Activated B cell treated with CpG ODN at 0.5 μM for 24 hours (primary cell): ENCODE measurements at places on chromosomes 2 and 18.

GRCh38 chr2:516944-517343 lies 160.3 kb downstream of the TMEM18 start:
- DNase-seq = no peak

DNA sequence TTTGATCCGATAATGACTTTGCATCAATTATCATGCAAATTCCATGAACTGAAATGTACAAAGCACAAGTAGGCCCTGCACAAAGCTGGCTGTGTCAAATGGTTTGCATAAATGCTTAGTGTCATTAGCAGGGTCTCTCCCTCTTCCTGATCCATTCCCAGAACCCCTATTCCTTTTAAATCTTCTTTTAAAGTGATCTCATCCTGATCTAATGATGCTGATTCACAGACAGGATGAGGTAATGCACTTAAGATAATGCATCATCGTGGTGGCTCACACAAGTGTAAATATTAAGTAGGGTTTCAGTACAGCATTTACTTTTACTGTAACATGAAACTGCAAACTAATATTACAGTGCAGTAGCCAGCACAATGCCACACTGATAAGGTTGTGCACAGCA lies 304.8 kb upstream of the SOX11 start:
- no peak for DNase-seq

DNA sequence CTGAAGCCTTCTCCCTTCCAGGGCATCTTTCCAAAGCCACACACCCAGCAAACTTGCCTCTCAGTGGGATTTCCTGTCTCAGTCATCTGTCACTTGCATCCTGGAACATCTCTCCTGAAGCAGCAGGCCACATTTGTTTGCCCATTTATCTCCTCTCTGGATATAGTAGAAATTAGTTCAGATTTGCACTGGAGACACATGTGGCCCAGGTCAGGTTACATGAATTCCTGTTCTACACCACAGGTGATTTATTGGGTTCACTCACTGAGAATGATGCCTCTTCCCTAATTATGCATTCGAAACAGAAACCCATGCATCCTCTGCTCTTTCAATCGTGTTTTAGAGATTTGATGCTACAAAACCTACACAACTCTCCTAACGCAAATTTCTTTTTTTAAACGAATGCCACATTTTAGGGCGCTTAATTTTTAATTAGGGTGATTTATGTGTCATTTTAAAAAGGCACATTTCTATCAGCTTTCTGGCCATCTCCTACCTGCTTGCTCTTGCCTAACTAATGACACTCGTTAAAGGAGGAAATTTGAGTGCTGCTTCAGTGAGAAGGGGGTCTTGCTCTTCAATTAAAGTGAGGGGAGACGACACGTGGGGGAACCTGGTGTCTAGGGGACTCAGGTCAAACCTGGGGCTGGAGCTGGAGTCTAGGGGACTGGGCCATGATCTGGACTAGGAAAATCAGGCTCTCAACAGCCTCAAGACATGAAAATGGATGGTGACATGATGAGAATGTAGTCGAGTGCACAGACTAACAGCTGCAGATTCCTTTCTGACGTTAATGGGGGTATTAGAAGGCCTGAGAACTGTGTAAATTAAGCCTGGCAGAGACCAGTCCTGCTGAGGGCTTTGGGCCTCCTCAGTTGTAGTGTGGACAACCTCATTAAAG lies 221.4 kb downstream of the CLIP4 start:
- no peak for DNase-seq

- no peak for DNase-seq
Observed at GRCh38 chr2:240739797-240740196, 48.1 kb downstream of the AQP12A start.

GRCh38 chr2:195411219-195411687 lies 245.8 kb upstream of the SLC39A10 start:
- no peak for DNase-seq

GRCh38 chr2:187093771-187094412 lies 244.9 kb upstream of the ZSWIM2 start:
- DNase-seq = no peak

- DNase-seq = no peak
Observed at GRCh38 chr18:32612651-32613050, 142.0 kb upstream of the GAREM1 start.

DNA sequence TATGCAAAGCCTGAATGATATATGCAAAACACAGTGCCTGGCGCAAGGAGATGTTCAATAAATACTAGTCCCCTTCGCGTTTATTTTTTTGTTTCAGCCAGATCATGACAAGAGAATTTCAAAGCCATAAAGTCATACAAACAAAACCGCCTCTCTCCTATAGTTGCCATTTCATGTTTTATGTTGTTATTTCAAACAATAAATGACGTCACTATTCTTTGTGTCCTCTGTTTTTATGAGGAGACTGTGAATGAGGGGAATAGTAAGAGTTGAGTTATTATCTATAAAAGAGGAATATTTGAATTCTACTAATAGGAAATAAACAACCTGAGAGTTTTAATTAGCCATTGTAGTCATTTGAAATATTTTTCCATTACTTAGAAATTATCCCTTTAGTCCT lies 464.5 kb downstream of the THSD7B start:
- no peak for DNase-seq

GRCh38 chr2:95185197-95185596 lies 19.6 kb downstream of the ZNF2 start:
- no peak for DNase-seq

DNA sequence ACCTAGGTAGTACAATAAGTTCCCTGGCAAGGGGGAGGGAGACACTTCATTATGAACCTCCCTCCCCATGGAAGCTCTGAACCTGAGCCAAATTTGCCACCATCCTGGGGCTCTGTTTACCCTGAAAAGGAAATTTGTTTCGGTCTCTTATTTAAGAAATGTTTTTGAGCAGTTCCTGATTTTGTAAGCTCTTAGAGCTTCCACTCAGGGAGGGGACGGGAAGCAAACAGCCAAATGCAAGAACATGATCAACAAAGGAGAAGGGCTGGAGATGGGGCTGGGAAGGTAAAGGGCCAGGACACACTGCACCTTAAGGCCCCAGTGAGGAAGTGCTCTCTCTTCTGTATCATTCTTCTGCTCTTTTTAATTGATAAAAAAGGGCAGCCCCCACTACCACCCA lies 117.9 kb downstream of the NRP2 start:
- no peak for DNase-seq

DNA sequence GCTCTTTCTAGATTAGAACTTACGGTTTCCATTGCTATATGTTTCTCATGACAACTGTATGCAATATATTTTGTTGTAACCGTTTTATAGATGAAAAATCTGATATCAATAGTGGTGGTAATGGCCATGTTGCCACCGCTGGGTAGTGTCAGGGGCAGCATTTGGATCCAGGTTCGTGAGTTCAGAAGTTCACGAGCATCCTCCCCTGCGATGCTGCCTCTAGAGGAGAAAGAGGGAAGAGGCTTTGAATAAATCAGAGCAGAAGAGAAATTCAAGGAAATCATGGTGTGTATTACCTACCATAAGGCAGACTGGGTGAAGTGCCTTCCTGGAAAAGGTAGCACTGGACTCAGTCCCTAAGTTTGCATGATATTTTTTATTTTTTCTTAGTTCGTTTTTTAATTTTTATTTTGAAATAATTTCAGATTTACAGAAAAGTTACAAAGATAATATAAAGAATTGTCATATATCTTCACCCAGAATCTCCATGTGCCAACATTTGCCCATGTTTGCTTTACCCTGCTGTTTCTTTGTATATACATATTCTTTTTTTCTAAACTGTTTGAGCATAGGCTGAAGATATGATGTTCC lies 3.3 kb upstream of the ZBTB7C start:
- DNase-seq = no peak

DNA sequence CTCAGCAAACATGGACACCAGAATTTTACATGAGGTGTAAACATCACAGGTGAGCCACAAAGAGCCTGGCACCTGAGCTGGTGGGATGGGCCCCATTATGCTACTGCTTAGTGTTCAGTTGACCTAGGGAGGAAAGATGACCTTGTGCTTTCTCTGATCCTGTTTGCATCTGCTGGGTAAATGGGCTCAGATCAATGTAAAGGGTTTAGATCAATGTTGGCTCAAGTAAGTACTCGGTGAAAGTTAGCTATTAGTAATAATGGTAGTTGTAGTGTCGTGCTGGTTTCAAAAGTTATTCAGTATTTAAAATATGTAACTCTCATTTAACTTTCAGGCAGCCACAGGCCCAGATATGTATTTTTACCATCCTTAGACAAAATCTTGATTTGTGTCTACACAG lies 19.8 kb downstream of the ABHD3 start:
- DNase-seq = no peak

DNA sequence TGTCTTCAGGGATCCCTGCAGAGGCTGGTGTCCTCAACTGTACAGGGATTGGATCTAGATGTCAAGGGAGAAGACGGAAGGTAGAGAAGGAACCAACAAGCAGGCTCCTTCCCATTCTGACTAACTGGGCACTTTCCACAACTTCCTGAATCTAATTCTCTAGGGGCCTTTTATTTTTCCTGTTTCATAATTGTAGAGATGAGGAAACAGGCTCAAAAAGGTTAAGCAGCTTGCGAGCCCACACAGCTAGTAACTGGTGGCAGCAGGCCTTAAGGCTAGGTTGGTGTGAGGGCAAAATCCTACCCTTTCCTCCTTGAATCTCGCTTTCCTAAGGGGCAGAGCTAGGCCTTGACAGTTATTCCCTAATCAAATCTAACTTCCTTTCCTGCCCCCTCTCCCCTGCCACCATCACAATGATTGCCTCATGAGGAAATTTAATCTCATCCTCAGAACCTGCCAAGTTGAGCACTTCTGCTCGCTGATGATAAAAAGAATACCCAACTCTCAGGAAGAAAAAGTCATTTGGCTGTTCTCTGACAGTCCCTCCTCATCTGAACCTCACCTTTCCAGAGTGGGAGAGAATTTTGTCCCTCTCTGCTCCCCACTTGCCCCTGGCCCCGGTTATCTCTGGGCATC lies 35.7 kb upstream of the POLE4 start:
- no peak for DNase-seq

DNA sequence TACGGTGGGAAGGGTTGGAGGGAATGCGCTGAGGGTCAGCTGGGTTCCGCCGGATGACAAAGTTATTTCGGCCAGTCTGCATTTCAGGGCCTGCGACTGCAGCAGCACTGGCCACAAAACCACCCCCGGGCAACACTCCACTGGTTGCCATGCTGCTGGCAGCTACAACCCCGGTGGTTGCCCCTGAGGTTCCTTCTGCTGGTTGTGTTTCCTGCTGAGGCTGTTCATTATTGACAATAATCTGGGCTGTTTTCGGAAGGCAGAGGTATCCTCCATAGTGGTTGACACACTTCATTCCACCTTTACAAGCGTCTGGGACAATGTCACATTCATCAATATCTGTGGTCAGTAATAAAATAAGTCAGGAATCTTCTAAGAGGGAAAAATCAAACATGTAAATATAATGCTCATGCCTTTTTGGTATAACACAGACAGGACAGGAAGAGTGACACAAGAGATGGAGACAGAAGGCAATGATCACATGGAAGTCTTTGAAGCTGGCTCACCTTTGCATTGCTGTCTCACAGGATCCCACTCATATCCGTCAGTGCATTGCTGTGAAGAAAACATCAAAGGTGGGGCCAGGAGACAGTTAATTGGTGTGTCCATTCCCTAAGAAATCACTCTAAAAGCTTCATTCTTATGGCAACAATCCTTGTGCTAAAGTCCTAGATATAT lies 5.7 kb downstream of the EFEMP1 start:
- DNase-seq = no peak

DNA sequence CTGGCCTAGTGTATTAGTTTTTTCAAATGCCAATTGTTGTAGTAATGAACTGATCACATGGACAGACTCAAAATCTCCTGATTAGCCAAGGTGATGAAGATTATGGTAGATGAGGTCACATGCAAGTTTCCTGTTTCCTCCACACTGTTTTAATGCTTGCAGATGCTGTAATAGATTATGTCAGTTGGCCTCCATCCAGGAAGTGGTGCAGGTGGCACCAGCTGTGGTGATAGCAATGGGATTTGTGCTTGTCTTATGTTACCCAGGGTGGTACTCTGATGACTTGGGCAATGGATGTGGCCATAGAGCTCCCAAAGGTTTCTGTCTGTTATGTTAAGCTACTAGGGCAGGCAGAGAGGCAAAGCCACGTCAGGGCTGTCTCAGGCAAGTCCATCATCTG lies 332.9 kb upstream of the DDX18 start:
- DNase-seq = no peak

GRCh38 chr2:199940373-199940772 lies 14.9 kb downstream of the TYW5 start:
- DNase-seq = no peak

DNA sequence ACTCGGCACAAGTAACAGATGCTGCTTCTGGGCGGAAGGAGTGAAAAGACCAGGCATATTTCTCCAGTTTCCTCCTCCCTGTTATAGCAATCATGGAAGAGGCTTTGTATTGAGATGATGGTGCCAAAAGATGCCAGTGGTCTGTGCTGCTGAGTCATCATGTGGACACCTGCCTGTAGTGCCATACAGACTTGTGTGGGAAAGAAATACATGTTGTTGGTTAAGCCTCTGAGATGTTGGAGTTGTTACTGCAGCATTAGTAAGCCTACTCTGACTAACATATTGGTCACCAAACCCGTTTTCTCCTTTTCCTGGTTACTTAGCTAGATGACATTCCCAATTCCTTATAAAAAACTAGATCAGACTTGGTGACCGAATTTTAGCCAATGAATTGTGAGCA lies 356.9 kb downstream of the ZNF521 start:
- DNase-seq = no peak

DNA sequence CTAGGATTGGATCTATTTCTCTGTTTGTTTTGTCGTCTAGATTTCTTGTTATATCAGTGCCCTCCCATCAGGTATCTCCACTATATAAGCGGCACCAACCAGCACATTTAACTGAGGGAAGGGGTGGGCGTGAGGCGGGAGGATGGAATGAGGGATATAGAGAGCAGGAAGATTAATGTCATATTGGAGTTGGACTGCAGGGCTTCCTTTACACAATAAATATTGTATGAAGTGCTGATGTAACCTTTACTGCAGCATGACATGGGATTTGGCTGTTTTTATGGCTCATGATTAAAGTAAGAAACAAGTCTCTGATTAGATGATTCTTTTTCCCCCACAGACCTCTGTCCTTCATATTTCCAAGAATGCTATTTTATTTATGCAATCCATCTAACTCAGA lies 54.8 kb downstream of the TMEM200C start:
- DNase-seq = no peak

DNA sequence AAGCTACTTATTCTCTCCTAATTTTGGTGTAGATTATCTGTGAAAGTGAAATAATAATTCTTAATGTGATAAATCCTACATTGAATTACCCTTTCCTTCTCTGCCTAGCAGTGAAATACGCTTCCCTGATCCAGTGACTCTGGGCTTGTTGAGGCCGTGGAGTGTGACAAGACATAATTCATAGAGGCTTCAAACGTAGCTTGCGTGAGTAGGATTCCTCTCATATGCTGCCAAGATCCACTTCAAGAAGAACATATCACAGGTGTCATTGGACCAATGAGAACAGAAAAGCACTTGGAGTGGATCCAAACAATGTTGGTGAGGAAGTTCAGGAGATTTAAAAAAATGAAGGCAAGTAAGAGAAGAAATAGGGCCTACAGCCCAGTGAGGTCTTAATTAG lies 221.3 kb upstream of the TMEFF2 start:
- DNase-seq = no peak

DNA sequence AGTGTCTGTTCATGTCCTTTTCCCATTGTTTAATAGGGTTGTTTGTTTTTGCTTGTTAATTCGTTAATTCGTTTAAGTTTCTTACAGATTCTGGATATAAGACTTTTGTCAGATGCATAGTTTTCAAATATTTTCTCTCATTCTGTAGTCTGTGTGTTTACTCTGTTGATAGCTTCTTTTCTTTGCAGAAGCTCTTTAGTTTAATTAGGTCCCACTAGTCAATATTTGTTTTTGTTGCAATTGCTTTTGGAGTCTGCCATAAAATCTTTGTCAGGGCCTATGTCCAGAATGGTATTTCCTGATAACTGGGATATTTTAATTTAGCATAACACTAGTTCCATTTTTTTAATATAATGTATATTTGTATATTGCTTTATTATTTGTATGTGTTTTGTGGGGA lies 1380.1 kb downstream of the SUCLG1 start:
- DNase-seq = no peak
